ENCODE measurements at places on chromosomes 5 and 9.
A peak's percentile ranks its signal among the peaks of the same experiment; 100 is the strongest.

GRCh38 chr9:2215921-2216441, 200.8 kb downstream of the SMARCA2 start:
- no peak for DNase-seq

GRCh38 chr9:134134949-134135342, 936 bp upstream of the WDR5 start:
- DNase-seq: peak; percentile 23

DNA sequence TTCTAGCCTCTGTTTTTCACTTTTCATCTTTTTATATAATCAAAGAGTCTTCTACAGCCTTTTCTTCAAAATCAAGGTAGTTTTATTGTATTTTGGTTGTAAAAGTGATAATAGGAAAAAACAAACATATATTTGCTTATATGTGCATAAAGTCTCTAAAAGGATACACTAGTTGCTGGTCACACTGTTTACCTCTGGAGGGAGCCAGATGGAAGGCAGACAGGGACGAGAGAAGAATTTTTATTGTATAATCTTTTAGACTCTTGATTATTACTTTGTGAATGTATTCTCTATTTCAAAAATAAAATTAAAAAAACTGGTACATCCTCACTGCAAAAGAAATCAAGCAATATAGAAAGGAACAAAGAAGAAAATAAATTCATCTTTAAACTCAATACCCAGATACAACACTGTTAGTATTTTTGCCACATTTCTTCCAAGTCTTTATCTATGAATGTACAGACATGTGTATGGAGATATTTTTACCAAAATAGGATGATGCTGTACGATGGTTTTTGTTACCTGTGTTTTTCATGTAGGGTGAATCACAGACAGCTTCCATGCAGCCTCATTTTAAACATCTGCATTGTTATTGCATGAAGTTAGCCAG, 6.1 kb upstream of the RNF183 start:
- DNase-seq: peak; percentile 73

- DNase-seq: no peak
Measured at GRCh38 chr5:148255456-148255855, 13.1 kb upstream of the SPINK13 start.

DNA sequence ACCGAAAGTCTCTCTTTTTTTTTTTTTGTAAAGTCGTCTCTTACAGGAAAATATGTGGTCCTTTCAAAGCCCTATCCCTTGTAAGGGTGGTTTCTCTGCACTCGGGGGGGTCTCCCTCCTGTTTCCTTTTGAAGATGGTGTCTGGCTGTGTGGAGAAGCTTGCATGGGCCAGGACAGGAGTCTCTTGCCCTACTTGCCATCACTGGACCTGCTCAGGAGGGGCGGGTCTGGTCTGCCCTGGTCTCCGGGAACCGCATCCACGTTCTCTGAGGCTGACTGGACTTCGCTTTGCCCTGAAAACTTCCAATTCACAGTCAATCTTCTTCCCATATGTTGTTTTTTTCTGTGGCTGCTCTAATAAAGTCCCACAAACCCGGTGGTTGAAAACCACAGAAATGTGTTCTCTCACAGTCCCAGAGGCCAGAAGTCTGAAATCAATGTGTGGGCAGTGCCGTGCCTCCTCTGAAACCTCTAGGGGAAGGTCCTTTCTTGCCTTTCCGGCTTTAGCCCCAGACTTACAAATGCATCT, 92.9 kb upstream of the IER5L start:
- peak; percentile 21 for DNase-seq

DNA sequence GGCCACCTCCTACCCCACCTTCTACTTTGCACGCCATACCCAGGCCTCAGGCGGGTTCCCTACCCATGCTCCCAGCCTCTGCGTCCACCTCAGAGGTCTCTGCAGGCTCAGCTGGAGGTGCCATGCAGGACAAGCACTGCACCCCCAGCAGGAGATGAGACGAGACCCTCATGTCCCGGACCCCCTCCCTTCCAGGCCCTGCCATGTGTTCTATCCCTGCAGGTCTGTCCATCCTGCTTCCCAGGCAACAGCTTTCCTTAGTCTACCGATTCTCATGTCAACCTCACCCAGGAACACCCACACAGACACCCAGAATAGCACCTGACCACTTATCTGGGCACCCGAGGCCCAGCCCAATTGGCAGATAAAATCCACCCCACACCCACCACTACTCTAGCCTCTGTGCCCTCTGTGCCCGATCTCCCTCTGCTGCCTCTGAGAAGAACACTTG, 52.1 kb downstream of the SEMA4D start:
- DNase-seq: no peak

DNA sequence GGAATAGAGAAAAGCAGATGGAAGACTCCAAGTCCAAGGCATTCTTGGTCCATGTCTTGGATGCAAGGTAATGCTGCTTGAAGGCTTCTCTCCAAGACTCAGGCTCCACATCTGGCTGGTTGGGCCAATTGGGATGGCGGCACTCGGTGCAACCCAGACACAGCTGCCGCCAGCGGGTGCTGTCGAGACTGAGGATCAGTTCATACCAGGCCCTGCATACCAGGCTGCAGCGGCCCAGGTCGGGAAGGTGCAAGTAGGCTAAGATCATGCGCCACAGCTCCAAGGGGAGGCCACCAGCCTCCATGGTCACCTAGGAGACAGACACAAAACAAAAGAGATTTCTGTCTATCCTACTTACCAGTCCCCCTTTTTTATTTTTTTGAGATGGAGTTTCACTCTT, 34.7 kb downstream of the FBXO10 start:
- no peak for DNase-seq

- DNase-seq: no peak
Measured at GRCh38 chr9:80771555-80772347, 917.6 kb downstream of the TLE1 start.

DNA sequence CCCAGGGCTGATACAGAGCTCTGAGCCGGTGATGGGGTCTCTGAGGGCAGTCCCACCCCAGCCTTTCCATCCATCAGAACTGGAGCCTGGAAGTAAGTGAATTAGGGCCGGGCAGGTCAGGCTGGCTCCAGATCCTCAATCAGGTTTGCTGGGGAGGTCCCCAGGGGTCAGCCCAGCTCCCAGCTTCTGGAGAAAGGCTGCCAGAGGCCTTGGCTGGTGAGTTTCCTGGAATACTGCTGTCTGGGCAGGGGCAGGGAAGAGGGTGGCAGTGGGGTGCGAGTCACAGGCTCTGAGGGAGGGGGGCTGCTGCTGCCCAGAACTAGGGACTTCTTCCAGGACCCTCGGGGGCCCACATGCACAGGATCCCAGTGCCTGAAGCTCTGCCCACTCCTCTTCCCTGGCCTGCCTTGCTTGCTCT, 200.6 kb upstream of the MVB12B start:
- DNase-seq: no peak

- DNase-seq: peak; percentile 28
Measured at GRCh38 chr5:1799110-1799601, 481 bp downstream of the MRPL36 start.

- DNase-seq: no peak
Measured at GRCh38 chr5:115360046-115360685, 63.7 kb upstream of the CCDC112 start.

DNA sequence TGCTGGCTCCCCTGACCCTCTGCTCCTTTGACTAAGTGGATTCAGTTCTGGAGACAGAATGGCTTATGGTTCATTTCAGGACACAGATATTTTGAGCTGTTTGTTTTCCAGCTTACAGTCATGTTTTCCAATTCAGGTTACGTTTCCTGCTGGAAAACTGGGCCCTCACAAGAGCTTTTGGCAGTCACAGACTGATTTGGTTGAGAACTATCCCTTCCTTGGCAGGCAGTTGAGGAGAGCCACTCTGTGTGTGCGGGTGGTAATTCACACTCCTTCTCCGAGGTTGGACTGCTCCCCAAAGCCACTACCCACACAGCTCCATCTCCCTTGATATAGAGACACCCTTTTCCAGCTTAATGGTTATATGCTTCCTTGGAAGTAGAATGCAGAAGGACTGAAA, 534.5 kb downstream of the TMEM38B start:
- no peak for DNase-seq

DNA sequence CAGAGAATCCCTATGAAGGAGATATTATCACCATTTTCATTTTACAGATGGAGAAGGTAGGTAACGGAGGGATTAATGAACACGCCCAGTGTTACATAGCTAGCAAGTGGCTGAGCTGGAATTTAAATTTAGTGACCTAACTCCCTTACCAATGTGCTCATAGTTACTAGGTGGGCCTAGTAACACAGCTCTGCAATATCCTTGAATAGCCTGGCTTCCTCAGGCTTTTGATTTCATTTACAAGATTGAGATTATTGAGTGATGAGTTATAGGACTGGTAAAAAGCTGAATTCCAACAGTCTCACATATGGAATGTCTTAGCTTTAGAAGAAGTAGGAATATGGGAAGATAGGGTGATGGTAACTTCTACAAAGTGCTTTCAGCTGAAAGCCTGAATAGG, 336.3 kb upstream of the KIF2A start:
- no peak for DNase-seq

- no peak for DNase-seq
Measured at GRCh38 chr5:116669261-116670031, 94.8 kb upstream of the SEMA6A start.

- no peak for DNase-seq
Measured at GRCh38 chr9:95581900-95582299, 65.1 kb upstream of the PTCH1 start.

DNA sequence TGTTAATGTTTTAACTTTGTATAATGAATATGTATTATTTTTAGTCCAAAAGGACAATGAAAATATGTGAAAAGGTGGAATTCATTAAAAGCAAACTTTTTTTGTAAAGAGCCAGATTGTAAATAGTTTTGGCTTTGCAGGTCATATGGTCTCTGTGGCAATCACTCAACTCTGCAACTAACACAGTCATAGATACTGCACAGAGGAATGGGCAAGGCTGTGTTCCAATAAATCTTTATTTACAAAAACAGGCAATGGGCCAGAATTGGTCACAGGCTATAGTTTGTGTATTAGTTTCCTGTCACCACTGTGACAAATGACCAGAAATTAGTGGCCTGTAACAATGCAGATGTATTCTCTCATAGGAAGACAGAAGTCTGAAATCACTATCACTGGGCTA, 125.4 kb upstream of the PTCH1 start:
- no peak for DNase-seq

GRCh38 chr5:67921004-67921601, 294.5 kb upstream of the PIK3R1 start:
- DNase-seq: peak; percentile 15

DNA sequence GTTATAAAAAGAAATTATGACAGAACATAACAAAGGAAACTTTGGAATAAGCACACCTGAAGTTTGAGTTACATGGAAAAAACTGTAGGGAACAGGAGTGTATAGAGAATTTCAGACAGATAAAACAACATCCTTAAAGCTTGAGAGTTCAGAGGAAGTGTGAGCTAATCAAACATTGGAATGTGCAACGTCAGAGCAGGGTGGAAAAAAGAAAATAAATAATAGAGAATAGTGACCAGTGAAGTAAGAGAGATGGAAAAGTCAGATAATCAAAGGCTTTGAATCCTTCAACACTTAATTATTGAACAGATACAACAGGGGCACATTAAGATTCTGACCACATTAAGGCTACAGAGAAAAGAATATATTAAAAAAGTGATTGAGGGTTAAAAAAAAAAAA, 128.5 kb upstream of the CDH10 start:
- no peak for DNase-seq

DNA sequence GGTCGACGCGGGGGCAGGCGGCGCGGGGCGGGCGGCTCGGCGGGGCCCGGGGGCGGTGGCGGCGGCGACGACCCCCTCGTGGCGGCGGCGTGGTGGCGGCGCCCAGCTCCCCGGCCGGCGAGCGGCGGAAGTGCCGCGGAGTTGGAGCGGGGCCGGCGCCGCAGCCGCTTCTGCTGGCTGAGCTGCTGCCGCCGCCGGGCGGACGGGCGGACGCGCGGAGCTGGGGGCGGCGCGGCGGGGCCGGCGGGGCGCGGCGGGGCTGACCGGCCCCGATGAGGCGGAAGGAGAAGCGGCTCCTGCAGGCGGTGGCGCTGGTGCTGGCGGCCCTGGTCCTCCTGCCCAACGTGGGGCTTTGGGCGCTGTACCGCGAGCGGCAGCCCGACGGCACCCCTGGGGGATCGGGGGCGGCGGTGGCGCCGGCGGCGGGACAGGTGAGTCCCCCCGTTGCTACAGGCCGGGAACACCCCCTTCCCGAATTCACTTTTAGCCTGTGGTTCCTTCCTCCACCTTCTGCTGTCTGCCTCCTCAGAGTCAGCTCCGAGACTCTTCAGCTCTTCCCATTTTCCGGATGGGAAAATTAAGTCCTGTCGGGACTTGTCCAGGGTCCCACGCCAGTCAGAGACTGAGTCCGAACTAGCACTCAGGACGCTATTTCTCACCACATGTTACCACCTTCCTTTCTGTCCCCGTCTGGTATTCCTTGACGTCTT, at the start of gene GALNT10:
Gene GALNT10 (plus strand): TSS at position 139 of the 710 bp plus-strand sequence. CDS start 134 bp downstream, at position 273.
- peak; percentile 58 for DNase-seq

DNA sequence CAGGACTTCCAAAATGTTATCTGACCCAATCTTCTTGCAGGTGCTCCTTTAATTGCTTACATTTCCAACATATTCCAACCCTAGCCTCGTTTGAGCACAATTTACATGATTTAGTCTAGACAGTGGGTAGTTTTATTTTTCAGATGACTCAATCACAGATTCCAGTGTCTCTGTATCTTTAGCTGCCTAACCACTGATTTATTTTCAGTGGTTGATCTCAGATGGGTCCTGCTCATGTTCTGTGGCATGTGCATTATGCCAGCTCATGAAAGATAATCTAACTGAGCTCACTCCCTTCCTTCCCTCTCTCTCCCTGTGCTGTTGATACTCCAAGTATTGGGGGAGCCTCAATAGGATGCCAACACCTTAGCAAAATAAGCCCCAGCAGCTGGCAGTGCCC, 106.1 kb upstream of the ICE1 start:
- DNase-seq: peak; percentile 29

DNA sequence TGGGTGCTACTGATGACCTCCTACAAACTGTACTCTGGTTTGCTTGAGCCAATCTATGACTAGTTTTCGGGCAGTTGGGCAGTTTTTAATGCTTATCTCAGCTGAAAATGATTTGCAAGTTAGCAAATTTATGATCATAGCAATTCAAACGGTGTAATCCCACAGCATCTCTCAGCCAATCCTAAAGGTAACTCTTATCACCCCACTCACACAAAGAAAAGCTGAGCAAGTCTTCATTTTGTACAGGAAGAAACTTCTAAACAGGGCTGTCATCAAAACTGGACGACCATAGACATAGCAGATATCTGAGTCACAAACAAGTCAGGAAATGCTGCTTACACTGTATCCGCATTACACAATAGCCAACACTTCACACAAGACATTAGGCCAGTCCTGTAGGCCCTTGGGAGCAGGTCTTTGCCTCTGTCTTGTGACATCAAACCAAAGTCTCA, 2.6 kb upstream of the ENC1 start:
- DNase-seq: peak; percentile 93

GRCh38 chr5:6768590-6769230, 55.5 kb downstream of the TENT4A start:
- no peak for DNase-seq

- no peak for DNase-seq
Measured at GRCh38 chr5:73415617-73416016, 33.0 kb downstream of the FOXD1 start.

- DNase-seq: no peak
Measured at GRCh38 chr5:103315455-103315854, 56.9 kb downstream of the MACIR start.

- DNase-seq: peak; percentile 83
Measured at GRCh38 chr9:125472926-125473701, 211.5 kb downstream of the GAPVD1 start.
